ENCODE measurements at places on chromosomes 7 and 10.

GRCh38 chr7:44225566-44226395 is 25.0 kb downstream of the YKT6 start:
- no peak for DNase-seq

DNA sequence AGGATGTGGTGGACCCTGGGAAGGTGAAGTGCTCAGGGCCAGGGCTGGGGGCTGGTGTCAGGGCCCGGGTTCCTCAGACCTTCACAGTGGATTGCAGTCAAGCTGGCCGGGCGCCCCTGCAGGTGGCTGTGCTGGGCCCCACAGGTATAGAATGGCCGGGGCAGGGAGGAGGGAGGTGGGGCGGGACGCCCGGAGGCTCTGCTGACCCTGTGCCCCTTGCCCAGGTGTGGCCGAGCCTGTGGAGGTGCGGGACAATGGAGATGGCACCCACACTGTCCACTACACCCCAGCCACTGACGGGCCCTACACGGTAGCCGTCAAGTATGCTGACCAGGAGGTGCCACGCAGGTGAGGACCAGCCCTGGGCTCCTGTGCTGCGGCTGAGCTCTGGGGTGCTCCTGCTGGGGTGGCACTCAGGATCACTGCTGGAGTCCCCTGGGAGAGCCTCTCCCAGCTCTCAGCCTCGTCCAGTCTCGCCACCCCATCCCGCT is 14.9 kb upstream of the ATP6V1F start:
- no peaks in the 10 kb centered on the region for H3K27me3 ChIP-seq
- no peak for DNase-seq
- no peak overlapping the region for H3K4me3 ChIP-seq
- H3K27ac ChIP-seq: no peak overlapping the region

DNA sequence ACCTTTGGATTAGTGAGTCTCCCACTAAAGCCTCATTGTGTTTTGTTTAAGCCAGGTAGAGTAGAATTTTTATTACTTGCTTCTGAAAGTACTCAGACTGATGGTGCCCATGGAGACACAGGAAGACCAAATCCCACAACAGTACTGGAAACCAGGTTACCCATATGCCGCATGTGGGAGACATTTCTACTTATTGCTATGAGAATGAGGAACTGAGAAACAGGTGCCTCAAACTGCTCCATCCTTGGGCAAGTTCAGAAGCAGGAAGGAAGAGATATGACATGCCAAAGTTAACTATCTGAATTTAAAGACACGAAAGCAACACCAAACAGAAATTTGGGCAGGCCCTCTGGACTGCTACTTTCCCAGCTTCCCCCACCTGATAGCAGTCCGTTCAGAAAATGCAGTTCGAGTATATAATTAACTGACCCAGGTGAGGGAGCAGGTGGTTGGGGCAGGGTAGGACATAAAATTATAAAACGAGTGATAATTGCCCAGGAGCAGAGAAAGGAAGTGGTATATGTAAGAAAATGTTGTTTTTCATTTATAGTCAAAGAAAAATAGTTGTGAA is 382.3 kb upstream of the MTPN start:
- no peak overlapping the region for H3K4me3 ChIP-seq
- H3K36me3 ChIP-seq: no peaks in the 10 kb centered on the region

- H3K36me3 ChIP-seq: no peaks in the 10 kb centered on the region
- no peaks in the 10 kb centered on the region for H3K27me3 ChIP-seq
- H3K4me3 ChIP-seq: no peak overlapping the region
- DNase-seq: no peak
Measured at GRCh38 chr10:50398381-50398780, 147.1 kb upstream of the ASAH2 start.

GRCh38 chr7:5429857-5430611 is 6.4 kb upstream of the TNRC18 start:
- peak overlapping the region; percentile 91 for H3K4me3 ChIP-seq
- H3K4me1 ChIP-seq: no peaks in the 10 kb centered on the region
- H3K36me3 ChIP-seq: peaks cover 22% of the 10 kb centered on the region

DNA sequence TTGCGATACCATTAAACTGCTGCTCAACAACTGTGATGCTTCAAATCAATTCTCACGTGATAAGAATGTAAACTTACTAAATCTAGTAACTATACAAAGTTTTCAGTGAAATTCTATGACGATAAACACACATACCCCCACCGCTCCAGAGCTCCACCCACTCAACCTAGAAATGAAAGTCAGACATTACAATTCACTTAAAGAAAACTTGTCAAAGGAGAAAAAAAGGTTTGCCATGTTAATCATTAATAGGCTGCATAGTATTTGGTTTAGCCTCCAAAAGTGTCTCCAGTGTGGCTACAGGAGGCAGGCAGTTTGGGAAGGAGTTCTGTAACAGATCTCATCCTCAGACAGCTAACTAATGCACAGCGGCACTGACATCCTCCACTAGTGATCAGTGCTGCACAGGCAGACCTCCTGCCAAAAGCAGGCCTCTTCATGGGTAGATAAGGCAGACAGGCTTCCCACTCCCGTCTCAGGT is 3.1 kb downstream of the HERPUD2 start:
- peaks cover 2% of the 10 kb centered on the region for H3K36me3 ChIP-seq
- no peak for DNase-seq
- H3K27ac ChIP-seq: peak overlapping the region; percentile 2
- H3K27me3 ChIP-seq: no peaks in the 10 kb centered on the region
- no peak overlapping the region for H3K4me3 ChIP-seq
- H3K4me1 ChIP-seq: peaks cover 19% of the 10 kb centered on the region

GRCh38 chr7:52712938-52713337 is 322.5 kb upstream of the POM121L12 start:
- no peaks in the 10 kb centered on the region for H3K36me3 ChIP-seq
- H3K4me1 ChIP-seq: no peaks in the 10 kb centered on the region
- H3K27me3 ChIP-seq: no peaks in the 10 kb centered on the region
- no peak for DNase-seq
- no peak overlapping the region for H3K27ac ChIP-seq

- no peak for DNase-seq
- H3K4me3 ChIP-seq: no peak overlapping the region
- H3K27ac ChIP-seq: no peak overlapping the region
- peaks cover 6% of the 10 kb centered on the region for H3K4me1 ChIP-seq
- H3K27me3 ChIP-seq: peaks cover 15% of the 10 kb centered on the region
Measured at GRCh38 chr10:66929375-66929774, 3.5 kb downstream of the LRRTM3 start.

GRCh38 chr10:123284022-123284421 is 129.8 kb downstream of the BUB3 start:
- H3K4me3 ChIP-seq: no peak overlapping the region
- H3K4me1 ChIP-seq: no peaks in the 10 kb centered on the region
- no peaks in the 10 kb centered on the region for H3K36me3 ChIP-seq
- no peaks in the 10 kb centered on the region for H3K27me3 ChIP-seq
- no peak overlapping the region for H3K27ac ChIP-seq
- DNase-seq: no peak

- DNase-seq: no peak
- no peak overlapping the region for H3K27ac ChIP-seq
- H3K4me1 ChIP-seq: no peaks in the 10 kb centered on the region
Measured at GRCh38 chr10:9076066-9076465, 1021.6 kb downstream of the GATA3 start.

- peaks cover 13% of the 10 kb centered on the region for H3K4me1 ChIP-seq
- H3K4me3 ChIP-seq: no peak overlapping the region
- peaks cover 3% of the 10 kb centered on the region for H3K36me3 ChIP-seq
- DNase-seq: no peak
- H3K27ac ChIP-seq: peak overlapping the region; percentile 6
- no peaks in the 10 kb centered on the region for H3K27me3 ChIP-seq
Measured at GRCh38 chr10:79136236-79137005, 67.7 kb downstream of the ZMIZ1 start.

DNA sequence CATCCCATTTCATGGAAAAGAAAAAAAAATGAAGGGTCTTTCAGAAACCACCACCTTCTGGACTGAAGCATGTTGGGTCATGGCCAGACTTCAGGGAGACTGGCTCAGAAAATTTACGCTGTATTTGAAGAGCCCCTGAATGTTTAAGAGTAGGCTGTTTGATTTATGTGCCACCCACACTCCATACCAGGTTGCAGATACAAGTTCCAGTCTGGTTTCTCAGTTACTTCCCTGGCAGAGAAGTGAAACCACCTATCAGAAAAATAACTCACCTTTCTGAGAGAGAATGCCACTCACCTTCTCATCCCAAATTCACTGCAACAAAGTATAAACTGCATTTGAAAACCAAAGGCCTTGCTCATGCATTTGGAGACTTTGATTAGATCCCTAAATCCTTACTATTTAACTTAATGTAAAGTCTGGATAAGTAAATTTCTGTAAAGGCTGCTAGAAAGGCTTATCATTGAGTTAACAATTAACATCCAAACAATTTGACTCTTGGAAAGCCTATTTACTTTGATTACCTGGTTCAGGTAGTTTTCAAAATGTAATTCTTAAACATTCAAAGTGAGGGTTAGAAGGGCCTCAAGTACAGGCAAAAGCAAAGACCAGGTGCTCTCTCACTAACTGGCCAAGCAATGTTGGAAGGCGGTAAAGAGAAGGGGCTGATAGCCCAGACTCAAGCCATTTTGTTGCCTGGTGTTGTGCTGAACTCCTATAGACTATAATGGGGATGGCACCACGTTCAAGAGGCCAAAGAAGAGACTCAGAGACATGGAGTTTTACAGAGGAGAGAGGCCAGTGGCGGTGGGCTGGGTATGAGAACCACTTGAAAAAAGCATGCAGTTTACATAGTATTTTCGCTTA is 12.8 kb upstream of the ADD3 start:
- no peaks in the 10 kb centered on the region for H3K36me3 ChIP-seq
- DNase-seq: peak; percentile 66
- no peak overlapping the region for H3K4me3 ChIP-seq
- peak overlapping the region; percentile 18 for H3K27ac ChIP-seq
- peaks cover 8% of the 10 kb centered on the region for H3K4me1 ChIP-seq

DNA sequence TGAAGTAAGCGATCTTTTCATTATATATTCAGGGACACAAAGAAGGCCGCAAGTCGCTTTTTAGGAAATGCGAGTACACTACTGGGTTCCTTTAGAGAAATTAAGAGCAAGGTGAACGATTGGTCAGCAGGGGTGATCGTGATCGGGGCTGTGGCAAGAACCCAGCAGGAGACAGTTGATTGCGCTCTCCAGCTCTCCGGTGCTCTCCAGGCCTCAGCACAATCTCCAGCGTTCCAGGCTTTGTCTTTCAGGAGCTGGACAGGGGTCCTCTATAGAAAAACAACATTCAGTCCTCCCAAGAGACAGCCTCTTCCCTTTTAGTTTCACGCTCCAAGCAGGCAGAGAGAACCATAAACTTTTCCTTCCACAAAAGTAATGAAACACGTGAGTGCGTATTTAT is 170.5 kb upstream of the KLF6 start:
- H3K4me1 ChIP-seq: no peaks in the 10 kb centered on the region
- no peaks in the 10 kb centered on the region for H3K36me3 ChIP-seq
- no peak overlapping the region for H3K4me3 ChIP-seq
- no peak for DNase-seq

- DNase-seq: no peak
- no peaks in the 10 kb centered on the region for H3K27me3 ChIP-seq
- no peaks in the 10 kb centered on the region for H3K4me1 ChIP-seq
- H3K27ac ChIP-seq: no peak overlapping the region
- peaks cover 20% of the 10 kb centered on the region for H3K36me3 ChIP-seq
- H3K4me3 ChIP-seq: no peak overlapping the region
Measured at GRCh38 chr7:1847260-1848001, 177.4 kb downstream of the ELFN1 start.

- H3K27me3 ChIP-seq: no peaks in the 10 kb centered on the region
- H3K4me3 ChIP-seq: no peak overlapping the region
- DNase-seq: no peak
- H3K36me3 ChIP-seq: no peaks in the 10 kb centered on the region
- H3K4me1 ChIP-seq: no peaks in the 10 kb centered on the region
Measured at GRCh38 chr10:30182191-30183054, 123.0 kb upstream of the JCAD start.
